Substantia nigra (tissue), 51 donors: ENCODE measurements at places on chromosomes 12 and 14.

DNA sequence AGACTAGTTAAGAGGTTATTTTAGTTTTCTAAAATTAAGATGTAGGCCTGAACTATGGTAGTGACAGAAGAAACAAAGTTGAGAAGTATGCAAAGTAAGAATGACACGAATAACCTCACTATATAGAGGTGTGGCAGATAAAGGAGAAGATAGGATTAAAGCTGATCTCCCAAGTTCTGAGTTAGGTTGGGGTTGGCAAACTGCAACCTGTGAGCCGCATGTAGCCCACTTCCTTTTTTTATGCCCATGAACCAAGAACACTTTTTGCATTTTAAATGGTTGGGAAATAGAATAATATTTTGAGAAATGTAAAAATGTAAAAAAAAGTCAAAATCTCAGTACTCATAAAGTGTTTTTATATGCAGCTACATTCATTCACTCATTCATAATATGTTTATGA is 34.3 kb downstream of the KTN1 start:
- DNase-seq, result no peak

- DNase-seq, result no peak
These were observed 18.9 kb downstream of the FGD4 start for GRCh38 chr12:32418221-32418620.

DNA sequence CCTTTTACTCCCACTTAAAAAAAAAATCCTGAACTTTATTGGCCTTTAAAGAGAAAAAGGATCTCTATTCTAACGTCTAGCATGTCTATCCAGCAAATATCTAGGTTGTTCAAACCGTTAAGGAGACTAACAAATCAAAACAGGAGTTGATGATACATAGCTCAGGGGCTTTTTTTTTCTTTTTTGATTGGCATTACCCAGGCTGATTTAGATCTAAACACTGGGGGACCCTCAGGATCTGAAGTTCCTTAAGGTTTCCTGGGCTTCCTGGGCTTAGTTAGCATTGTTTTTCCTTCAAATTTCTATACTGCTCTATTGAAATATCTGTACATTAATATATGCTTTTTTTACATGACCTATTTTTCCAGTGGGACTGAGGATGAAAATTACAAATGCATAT is 42.3 kb downstream of the EFCAB11 start:
- DNase-seq, result no peak

GRCh38 chr14:96103560-96104460 is 64.6 kb downstream of the C14orf132 start:
- DNase-seq, result no peak

- DNase-seq, result no peak
These were observed 1.9 kb downstream of the GALNT16 start for GRCh38 chr14:69261761-69262331.

DNA sequence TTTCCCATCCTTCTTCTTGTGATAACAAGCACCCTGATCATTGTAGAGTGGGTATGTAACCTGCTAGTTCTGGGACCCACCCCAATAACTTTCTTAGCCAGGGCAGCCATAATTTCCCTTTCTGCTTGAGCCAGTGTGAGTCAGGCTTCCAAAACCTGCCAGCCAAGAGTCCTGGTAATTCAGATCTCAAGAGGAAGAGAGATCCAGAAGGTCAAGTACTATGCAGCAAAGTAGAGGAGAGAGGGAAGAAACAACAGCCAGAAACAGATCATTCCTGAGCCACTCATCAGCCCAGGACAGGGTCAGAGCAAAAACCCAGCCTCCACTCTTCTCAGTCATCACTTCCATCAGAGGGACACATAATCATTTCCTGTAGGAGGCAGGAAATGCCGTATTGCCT is 182.0 kb downstream of the DICER1 start:
- no peak for DNase-seq

DNA sequence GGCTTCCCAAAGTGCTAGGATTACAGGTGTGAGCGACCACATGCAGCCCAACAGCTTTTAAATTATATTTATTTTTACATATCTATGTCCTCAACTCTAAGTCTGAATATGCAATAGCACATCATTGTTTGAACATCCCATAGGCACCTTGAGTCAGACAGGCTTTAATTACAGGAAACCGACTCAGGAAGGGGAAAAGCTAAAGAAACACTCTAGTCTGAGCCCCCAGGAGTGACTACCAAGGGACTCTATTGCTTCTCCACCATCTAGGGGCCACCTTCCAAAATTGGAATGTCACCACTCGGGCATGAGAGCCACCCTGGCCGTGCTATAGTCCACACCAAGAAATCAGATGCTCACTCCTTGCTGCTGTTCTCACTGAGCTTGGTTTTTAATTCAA is 14.0 kb upstream of the MFAP5 start:
- DNase-seq, result no peak

DNA sequence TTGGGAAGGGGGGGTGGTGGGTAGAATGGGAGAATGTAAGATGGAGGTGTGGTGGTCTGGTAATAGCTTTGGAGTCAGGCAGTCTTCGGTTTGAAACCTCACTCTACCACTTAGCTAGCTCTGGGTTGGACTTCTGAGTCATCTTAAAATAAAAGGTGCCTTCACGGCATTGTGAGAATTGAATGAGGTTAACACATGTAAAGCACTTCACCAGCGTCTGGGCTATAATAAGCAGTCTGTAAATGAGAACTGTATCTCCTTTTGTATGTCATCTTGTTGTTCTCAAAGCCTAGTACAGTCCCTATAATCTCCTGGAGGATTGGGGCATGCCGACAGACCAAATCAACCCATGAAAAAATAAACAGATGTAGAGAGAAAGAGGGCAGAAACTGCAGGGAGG is 11.2 kb downstream of the C2CD5 start:
- no peak for DNase-seq

DNA sequence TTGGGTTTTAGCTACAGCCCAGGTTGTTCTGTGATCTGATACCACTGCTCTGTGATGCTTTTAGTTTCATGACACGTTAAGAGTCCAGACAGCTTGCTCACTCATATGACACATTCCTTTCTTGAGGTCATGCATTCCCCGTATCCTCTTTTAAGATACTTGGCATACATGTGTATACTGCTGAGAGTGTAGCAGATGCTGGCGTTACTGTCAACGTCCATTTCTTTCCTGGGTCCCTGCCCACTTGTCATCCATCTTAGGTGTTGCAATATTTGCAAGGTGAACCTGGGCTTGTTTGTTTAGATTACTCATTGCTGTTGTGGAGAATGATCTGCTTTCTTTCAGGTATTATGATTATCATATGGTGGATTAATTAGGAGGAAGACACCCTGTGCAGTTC is 9.1 kb upstream of the EMP1 start:
- DNase-seq, result no peak

DNA sequence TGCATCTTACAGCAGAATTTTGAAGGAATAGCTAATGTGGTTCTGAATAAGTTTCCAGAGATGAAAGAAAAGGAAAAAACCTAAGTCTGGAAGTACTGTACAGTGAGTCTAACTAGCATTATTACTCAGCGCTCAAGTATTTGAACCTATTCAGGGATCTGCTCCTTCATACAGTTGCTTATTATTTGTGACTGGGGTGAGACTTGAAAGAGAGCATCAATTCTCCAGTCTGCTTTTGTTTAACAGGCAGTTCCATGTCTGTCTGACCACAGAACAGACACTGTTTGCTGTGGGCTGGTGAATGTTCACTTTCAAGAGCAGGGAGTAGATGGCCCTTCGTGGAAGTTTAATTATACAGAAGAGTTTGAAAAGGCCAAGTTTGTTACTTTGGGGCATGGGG is 9.3 kb downstream of the ETV6 start:
- DNase-seq, result no peak

DNA sequence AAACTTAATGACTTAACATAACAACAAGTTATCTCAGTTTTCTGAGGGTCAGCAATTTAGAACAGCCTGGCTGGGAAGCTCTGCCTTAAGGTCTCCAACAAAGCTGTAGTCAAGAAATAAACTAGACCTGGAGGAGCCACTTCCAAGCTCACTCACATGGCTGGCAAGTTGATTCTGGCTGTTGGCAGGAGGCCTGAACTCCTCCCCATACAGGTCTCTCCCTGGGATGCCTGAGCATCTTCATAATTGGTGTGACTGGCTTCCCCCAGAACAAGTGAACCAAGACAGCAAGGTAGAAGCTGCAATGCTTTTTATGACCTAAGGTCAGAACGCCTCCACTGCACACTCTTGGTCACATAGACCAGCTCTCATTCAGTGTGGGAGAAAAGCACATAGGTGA is 128.3 kb downstream of the SAMD4A start:
- DNase-seq, result no peak

DNA sequence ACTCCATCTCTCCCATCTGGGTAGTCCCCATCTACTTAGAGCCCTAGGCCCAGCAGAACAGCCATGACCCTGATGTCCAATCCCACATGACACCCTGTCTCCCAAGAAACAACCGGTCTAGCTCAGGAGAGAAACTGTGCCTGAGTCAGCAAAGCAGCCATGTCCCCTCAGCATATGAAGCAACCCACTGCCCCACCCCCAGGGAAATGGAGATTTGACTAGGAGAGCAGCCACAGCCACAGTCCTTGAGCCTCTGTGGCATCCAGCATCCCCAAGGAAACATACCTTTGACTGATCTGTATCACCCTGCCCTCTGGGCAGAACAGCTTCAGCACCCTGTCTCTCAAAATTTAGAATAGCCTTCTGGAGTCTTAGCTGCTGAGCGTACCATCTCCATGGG is 641.9 kb upstream of the FBXO33 start:
- DNase-seq, result no peak

GRCh38 chr12:130253866-130254265 is 83.8 kb upstream of the PIWIL1 start:
- DNase-seq, result no peak

GRCh38 chr12:125064492-125064891 is 743 bp upstream of the AACS start:
- no peak for DNase-seq

DNA sequence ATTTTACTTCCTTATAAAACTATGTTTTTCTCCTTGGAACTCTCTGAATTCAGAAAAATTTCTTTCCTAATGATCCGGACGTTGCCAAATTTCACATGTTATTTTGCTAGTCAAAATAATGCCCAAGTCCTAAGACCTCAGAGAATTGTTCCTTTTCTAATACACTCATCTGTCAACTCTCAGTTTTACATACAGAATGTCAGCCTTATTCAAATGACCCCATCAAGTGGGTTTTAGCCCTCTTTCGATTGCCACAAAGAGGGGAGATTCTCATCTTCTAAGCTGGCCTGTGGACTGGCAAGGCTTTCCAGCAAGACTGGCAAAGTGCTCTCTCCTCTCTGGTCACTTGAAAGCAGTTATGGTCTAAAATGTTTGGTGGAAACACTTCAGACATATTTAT is 99.3 kb upstream of the GPHB5 start:
- DNase-seq, result no peak

GRCh38 chr12:23426328-23426727 is 523.1 kb downstream of the SOX5 start:
- DNase-seq, result no peak

GRCh38 chr12:612886-613285 is 50.4 kb downstream of the NINJ2 start:
- DNase-seq, result no peak

- no peak for DNase-seq
These were observed 7.0 kb downstream of the RNASE10 start for GRCh38 chr14:20512177-20512905.

GRCh38 chr12:4037747-4038312 is 164.6 kb upstream of the PARP11 start:
- no peak for DNase-seq

DNA sequence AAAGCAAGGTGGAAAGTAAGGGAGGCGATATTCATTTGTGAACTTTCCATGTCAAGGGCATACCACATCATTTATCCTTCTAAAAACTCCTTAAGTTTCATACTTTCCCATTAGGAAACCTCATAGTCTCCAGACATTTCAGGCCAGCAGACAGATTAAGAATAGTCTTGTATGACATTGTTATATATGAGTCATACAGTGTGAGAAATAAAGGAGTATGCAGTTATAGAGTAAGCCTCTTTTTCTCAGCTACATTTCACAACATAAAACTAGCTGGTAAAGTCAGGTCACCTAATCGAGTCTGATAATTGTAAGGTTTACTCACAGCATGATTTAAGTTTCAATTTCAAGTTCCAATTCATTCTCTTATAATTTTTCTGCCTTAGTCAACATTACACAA is 164.3 kb downstream of the GRIP1 start:
- DNase-seq, result no peak

- DNase-seq, result no peak
These were observed 1.4 kb upstream of the RNASE10 start for GRCh38 chr14:20503898-20504297.

- no peak for DNase-seq
These were observed 5.0 kb upstream of the HOXC6 start for GRCh38 chr12:54022960-54023884.

GRCh38 chr12:63802012-63802608 is 22.4 kb downstream of the RXYLT1 start:
- DNase-seq, result no peak

DNA sequence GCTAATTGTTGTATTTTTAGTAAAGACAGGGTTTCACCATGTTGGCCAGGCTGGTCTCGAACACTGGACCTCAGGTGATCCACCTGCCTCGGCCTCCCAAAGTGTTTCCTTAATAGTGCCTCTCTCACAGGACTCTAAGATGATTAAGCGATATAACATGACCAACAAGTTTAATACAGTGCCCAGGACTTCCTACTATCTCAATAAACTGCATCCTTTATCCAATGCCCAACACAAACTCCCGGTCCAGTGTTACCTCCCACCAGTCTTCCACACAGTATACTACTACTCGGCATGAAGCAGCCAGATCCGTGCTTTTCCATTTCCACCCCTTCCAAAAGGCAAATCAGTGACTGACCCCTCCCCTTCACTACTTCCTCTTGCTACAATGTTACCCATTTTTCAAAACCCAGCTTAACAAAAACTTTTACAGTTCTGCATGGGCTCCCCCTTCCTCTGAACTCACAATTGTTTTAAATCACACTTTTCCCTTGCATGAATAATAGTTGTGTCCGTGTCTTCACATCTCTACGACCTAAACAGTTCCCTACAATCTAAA is 900 bp downstream of the NOP2 start:
- no peak for DNase-seq

DNA sequence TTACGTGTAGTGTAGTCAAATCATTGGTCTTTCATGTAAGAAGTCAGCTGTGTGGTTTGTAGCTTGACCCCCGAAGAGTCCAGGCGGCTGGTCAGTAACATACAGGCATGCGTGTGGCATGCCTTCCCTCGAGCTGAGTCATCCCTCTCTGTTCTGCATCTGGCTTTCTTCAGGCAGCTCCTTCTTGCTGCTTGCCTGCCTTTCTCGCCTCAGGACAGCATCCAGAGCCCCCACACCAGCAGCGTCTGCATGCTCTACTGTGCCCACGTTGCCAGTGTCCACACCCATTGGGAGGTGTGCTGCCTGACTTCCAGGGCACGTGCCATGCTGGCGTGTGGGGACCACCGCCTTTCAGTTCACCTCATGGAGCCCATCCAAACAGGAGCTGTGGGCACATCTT is 96.8 kb downstream of the EP400 start:
- no peak for DNase-seq

DNA sequence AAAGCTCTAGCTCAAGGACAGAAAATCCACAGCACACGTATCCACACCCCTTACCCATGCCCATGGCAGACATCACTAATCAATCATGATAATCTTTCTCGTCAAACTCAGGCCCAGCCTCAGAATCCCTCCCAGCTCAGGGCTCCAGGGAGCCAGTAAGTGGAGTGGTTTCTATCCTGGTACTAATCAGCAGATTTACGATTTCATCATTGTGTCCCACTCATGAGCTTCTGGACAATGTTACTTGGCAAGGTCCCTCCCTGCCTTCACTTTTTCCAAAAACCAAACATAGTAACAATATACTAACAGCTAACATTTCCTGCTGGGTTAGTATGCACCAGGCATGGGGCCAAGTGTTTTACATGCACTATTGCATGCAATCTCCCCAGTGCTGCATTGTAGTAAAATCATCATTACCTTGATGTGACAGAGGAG is 45.8 kb upstream of the NCOR2 start:
- DNase-seq, result no peak
